ENCODE measurements at places on chromosomes 1 and 21. TPM values are rescaled to one million over a fixed set of nuclear protein-coding genes. Genes with fewer than 3 reads are reported as not detected.

Gene ASTN1
- total RNA-seq: not detected

Gene AADACL3
- total RNA-seq: not detected

Gene HSPB7
- not detected for total RNA-seq

Gene SIK1
- 8.0 TPM for total RNA-seq

Measured in endothelial cell of umbilical vein (primary cell).